ENCODE measurements at places on chromosomes 6 and 20.

- no peak for DNase-seq
Observed at GRCh38 chr20:42609618-42610017, 580.1 kb downstream of the PTPRT start.

DNA sequence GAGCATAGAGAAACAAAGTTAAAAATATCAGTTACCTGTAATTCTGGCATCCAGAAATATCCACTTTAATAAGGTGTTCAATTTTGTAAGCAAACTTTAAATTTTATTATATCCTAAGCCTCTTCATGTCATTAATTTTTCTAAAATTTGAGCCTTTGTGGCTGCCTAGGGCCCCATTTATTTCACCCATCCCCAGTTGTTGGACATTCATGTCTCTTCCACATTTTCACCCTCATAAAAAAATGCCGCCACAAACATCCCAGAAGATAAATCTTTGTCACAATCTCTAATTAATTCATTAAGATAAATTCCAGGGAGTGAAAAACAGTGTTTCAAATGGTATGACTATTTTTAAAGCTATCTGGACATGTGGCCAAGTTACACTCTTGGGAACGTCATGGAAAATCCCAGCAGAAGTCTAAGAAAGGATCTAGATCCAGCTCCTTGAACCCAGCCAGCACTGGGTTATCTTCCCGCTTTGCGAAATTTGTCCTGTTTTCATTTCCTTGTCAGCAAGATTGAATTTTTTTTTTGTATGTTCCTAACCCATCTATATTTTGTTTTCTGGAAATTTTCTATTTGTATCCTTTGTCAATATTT is 97.2 kb downstream of the TMEM242 start:
- DNase-seq, result no peak

- DNase-seq, result no peak
Observed at GRCh38 chr20:10578607-10579006, 95.2 kb downstream of the JAG1 start.

DNA sequence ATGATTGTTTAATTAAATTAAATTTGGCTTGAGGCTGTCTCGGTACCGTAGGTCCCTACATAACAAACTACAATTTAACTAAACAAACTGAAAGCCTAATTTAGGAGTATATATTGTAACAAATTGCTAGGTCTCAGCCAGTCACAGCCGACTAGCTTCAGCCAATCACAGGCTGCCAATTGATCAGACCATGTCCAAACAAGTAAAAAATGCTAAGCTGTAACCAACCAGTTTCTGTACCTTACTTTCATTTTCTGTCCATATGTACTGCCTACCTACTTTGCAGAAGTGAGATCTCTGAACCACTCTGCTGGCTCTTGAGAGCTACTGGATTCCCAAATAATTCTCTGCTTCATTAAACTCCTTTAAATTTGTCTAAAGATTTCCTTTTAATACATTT is 648.0 kb upstream of the GJE1 start:
- DNase-seq, result no peak

- no peak for DNase-seq
Observed at GRCh38 chr6:136566007-136566487, 15.8 kb upstream of the MAP7 start.

GRCh38 chr20:23331450-23332350 is 18.9 kb upstream of the NXT1 start:
- no peak for DNase-seq

GRCh38 chr6:107656883-107657282 is 167.0 kb downstream of the SOBP start:
- no peak for DNase-seq

- DNase-seq, result no peak
Observed at GRCh38 chr6:74280130-74280692, 584.2 kb downstream of the CD109 start.

DNA sequence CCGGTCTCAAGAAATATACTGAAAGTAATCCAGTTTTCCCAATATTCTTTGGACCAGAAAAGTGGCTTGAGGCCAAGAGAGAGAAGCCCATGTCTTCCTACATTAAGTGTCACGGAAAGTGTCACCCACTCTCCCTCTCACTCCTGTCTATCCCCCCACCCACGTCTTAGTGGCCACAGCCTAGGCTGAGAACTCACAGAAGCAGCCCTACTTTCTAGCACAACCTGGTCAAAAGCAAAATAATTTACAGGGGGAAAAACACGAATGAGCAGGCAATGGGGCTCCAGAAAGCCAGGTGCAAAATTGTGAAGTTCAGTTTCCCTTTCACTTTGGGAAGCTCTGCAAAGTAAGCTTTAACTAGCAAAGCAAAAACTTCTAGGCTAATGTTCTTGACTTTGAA is 118.0 kb downstream of the OPRM1 start:
- no peak for DNase-seq

DNA sequence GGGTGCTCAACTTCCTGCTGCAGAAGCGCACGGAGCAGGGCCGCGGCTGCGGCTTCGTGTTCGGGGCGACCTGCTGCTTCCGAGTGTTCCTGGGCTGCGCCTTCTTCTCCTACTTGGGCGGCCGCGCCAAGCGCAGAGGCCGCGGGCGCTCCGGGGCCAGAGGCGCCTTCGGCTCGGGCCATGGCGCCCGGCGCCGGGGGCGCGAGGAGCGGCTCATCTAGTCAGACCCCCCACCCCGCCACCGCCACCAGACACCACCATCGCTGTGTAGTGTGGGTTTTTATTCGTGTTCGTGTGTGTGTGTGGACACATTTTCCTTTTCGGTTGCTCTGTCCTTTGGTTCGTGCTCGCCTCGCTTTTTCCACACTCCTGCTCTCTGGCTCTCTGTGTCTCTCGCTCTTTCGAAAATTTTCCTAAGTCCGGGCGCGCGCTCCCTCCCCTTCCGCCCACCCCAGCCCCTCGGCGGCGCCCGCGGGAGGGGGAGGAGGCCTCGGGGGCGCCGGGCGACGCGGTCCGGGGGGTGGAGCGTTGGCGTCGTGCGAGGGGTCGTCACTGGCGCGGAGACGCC is 38.1 kb downstream of the GNAS start:
- peak; percentile 65 for DNase-seq

DNA sequence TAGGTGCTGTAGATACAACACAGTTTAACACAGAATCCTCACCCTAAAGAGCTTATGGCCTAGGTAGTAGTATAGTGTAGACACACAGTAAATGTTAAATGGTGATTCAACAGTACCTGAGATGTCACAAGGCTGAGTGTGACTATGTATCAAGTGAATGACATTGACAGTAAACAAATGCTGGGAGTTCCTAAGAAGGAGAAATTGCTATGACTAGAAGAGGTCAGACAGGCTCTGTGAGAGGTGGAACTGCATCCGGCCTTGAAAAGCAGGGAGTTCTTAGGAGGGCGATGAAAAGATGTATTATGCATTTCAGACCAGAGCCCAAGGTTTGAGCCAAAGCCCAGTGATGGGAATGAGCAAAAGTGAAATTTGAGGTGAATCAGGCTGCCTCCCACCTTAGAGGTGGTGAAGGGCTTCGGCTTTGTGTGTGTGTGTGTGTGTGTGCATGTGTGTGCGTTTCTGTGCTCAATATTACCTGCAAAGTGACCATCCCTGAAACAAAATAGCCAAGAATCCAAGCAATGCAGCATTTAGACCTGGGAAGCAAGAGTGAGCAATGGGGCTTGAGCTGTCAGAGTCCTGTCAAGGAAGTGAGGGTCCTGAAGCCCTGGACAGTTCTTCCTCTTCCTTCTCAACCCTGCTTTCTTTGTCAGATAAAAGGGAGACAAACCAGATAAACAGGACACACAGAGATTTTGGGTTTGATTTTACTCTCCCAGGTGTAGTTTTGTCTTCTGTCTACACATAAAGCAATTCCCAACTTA is 32.3 kb upstream of the CITED2 start:
- no peak for DNase-seq

DNA sequence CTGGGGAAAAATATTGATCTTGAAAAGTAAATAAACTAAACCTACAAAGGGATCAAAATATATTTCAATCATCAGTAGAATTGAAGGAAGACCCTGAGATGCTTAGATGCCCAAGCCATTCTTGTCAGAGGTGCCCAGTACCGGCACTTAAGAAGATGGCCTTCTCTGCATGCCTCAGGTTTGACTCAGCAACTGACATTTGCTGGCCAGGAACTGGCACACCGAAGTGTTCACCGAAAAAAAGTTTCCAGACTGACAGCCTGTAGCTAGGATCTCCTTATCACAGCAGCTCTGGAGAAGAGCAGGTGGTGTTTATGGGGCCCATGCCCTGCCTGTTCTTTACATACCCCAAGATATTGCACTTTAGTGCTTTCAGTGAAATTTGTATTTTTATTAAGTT is 203.2 kb downstream of the MOXD1 start:
- no peak for DNase-seq

DNA sequence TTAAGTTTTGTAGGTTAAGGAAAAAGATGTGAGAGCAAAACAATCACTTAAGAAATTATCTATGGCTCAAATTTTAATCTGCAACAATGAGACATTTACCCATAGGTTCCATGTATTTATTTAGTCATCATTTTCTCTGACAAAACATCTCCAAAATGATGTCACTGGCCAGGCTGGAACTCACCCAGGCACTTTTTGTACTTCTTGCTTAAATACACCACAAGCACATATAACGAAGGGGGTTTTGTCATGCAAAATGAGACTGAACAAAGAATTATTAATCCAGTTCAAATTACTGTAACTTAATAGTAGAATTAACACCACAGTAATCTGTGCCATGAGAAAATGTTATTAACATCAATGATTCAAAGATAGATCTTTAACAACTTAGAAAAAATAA is 200.5 kb downstream of the PTPRK start:
- no peak for DNase-seq

- DNase-seq, result no peak
Observed at GRCh38 chr6:82521369-82521768, 157.8 kb downstream of the TPBG start.

DNA sequence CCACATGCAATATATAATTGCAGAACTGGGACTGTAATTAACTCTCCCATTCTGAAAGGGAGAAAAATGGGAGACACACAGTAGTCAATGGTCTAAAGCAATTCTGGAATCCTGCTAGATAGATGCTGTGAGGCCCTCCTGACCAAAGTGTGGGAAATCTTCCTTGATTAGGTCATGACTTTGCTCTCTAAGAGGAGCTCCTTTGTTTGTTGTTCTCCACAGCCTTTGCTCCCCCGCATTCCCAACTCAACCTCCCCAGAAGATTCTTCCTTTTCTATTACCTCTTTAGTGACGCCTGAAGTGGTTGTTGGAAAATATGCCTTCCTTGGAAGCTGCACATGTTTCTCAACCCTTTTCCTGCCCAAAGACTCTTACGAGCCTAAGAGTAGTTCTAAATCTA is 28.8 kb upstream of the LIN28B start:
- no peak for DNase-seq

- DNase-seq, result no peak
Observed at GRCh38 chr6:125300992-125301434, 754 bp downstream of the HDDC2 start.

DNA sequence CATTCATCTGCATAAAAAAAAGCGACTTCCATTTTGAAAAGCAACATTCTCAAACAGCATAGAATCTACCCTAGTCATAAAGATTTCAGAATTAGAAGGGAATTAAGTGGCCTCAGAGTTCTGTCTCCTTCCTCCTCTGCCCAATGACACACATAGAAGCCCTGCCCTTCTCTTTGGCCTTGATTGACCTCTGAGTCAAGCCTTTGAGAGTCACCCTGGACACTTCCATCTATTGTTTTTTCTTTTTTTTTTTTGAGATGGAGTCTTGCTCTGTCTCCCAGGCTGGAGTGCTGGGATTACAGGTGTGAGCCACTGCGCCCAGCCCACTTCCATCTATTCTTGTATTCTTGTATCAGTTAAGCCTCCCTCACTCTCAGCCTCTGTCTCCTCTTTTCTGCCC is 44.8 kb upstream of the CTNNBL1 start:
- DNase-seq, result no peak

DNA sequence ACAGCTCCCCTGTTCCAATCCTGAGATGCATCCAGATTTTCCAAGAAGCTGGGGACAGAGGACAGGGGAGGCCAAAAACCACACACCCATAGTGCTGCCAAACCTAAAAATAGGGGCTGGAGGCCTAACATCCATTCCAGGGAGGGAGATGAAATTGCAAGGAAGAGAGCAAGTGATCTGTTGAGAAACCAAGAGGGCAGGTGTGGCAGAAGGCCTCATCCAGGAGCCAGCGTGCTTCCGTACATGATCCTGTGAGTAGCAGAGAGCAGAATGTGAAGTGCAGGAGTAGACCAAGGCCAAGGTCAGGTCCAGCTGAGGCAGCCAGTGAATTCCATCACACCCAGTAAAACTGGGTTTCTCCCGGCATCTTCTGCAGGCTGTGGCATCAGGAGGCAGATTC is 167.7 kb upstream of the RIN2 start:
- DNase-seq, result no peak

DNA sequence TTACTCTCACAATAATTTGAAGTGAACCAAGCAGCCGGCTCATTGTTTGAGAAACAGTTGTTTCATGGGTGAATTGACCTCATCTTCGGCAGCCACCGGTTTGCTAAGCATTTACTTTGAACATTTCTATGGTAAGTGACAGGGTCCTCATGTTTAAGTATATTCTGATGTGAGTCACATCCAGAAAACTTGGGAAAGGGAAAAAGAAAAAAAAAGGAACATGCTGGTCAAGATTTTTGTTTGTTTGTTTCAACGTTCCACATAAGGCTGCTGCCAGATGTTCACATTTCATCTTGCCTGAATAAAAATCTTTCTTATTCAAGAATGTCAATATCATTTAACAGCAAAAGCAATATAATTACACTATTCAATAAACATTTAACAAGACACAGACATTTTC is 55.0 kb upstream of the EXOC2 start:
- DNase-seq, result no peak

DNA sequence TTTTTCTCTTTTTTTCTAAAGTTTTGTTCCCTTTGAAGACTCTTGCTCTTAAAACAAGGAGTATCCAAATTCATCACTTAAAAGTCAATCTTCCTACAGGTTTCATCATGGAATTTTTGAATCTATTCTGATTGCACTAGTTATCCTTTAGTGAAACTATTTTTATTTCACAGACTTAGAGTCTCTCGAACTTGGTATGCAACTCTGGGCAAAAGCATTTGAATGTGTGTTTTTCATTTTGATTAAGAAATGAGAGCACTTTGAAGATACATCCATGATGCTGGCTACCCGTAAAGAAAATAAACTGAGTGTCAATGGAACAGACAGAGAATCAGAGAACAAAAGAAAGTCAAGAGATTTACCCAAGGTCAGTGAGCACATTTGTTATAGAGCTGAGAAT is 586.5 kb downstream of the EPM2A start:
- no peak for DNase-seq

DNA sequence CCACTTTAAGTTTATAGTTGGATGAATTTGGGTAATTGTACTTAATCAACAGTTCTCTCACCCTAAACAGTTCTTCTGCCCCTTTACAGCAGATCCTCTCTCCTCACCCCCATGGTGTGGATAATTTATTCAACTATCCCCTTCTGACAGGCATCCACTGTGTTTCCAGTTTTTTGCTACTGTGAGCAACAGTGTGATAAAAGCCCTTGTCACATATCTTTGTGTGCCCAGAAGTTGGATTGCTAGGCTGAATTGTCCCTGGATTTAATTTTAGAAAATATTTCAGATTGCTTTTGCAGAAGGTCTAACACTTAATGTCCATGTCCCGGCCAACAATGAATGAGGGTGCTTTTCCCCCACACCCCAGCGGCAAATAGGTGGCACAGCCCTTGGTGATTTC is 30.5 kb upstream of the SCUBE3 start:
- no peak for DNase-seq

All from activated CD8-positive, alpha-beta memory T cell treated with anti-CD3 and anti-CD28 coated beads for 1 hour (primary cell).